Hepatic stellate cell (primary cell): ENCODE measurements at places on chromosomes 1 and 21.

- DNase-seq, result peak; percentile 9
Measured at GRCh38 chr1:173669491-173669941, at the start of gene ANKRD45. ANKRD45 (minus strand) TSS chr1:173669851; CDS start chr1:173659418, 10,433 bp downstream.

- DNase-seq, result no peak
Measured at GRCh38 chr1:241225741-241226140, 131.3 kb downstream of the RGS7 start.

DNA sequence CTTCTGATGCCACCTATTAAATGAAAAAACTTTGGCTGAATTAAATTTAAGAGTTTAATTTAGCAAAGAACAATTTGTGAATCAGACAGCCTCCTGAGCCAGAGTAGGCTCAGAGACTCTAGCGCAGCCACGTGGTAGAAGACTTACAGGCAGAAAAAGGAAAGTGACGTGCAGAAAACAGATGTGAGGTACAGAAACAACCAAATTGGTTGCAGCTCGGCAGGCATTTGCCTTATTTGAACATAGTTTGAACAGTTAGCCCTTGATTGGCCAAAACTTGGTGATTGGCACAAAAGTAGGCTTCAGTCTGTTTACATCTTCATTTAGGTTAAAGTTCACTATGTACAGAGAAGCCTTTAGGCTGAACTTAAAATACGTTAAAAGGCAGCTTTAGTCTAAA lies 22.9 kb downstream of the TCP10L start:
- peak; percentile 25 for DNase-seq

- DNase-seq, result no peak
Measured at GRCh38 chr1:25066256-25066655, 136.2 kb upstream of the RUNX3 start.

DNA sequence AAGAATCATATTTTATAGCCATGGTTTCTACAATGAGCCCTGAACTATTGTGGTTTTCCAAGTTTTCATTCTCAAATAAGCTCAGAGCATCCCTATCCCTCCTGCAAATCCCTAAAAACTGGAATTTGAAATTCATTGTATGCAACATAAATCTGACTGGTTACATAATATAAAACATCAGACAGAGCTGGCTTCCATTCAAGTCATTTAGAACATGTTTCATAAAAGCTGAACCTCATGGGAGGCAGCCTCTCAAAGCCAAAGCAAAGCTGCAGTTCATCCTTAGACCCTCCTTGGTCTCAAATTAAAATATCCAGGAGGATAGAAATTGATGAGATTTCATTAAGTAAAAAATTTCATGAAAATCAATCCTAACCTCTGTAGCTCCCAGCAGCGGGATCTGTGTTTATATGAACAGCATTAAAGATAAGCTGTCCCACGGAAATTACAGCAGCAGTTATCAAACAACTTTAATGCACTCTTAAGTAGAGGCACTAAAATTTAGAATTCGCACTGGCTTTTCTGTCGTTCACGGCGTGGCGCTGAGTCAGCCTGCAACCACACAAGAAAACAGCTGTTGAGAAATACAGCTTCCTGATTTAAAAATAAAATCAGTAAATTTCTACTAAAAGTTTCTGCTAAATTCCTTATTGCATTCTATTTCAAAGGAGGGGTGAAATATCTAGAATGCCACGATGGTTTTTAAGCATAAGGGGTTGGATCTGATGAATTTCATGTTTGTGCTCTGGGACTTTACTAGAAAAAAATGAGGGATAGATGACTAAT lies 99.9 kb upstream of the TIAM1 start:
- DNase-seq, result no peak

DNA sequence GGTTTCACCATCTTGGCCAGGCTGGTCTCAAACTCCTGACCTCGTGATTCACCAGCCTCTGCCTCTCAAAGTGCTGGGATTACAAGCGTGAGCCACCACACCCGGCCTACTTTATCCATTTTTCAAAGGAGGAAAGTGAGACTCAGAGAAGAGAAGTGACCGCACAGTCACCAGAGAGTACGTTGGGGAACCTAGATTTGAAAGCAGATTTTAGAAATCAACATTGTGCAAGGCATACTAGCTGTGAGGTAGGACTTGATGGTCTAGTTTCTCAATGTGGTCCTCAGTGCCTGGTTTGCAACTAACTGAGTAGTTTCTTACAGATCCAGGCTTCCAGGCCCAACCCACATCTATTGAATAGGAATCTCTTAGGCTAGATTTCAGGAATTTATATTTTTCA lies 1.7 kb upstream of the PRCC start:
- no peak for DNase-seq
